Fibroblast of skin of right quadriceps (primary cell): ENCODE measurements at places on chromosomes 3 and 15.
A peak's percentile ranks its signal among the peaks of the same experiment; 100 is the strongest.

DNA sequence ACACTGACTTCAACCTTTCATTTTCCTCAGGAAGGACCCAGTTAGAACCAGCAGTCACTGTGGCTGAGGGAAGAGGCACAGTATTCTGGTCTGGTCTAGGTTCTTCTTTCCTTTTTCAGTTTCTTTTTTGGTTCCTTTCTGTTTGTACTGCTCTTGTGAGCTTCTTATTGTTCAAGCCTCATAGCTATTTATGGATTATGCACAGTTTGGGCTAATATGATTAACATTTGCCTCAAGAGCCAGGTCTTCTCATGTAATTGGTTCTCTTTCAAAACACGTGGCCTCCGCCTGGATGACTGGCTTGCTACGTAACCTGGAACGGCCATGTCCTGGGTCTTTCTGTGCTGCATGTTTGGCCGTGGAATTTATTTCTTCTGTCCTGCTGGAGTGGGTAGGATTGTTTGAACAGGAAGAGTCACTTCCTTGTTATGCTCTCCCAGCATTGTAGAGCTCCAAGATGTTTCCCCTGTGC is 43.3 kb downstream of the RBMS3 start:
- peak; percentile 52 for DNase-seq

- DNase-seq: no peak
Measured at GRCh38 chr3:57952651-57953050, 55.6 kb upstream of the FLNB start.

- DNase-seq: no peak
Measured at GRCh38 chr3:185625784-185626183, 39.7 kb downstream of the SENP2 start.

DNA sequence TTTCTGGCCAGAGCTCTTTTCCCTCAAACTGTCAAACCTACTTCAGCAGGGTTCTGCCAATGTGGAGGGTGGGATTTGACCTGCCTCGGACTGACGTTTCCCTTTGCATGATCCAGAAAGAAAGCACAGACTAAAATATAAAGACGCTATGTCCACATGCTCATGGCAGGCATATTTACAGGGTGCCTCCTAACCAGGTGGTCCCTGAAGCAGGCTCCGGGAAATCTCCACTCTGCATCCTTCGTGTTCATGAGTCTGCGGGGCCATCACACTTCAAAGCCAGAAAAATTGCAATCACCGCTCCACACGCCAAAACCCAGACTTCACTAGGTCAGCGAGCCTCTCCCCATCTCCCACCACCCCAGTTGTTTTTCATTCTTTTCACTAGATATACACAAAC is 143.3 kb upstream of the IGF1R start:
- no peak for DNase-seq

DNA sequence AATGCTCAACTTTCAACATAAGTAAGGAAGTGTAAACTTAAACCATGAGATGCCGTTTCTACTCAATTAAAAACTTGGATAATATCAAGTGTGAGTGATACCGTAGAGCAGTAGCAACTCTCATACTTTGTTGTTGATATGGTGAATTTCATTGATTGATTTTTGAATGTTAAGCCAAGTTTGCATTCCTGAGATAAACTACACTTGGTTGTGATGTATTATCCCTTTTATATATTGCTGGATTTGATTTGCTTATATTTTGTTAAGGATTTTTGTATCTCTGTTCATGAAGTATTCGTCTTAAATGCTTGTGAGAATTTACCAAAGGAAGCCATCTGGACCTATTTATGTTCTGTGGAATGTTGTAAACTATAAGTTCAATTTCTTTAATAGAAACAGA is 21.7 kb downstream of the SLMAP start:
- DNase-seq: peak; percentile 30

- no peak for DNase-seq
Measured at GRCh38 chr3:130081351-130081881, at the start of gene ALG1L2. ALG1L2 (plus strand) TSS chr3:130081831; CDS start chr3:130082017, 186 bp downstream.
